CD8-positive, alpha-beta memory T cell (primary cell): ENCODE measurements at places on chromosomes 5 and 9. TPM values are rescaled to one million over a fixed set of nuclear protein-coding genes. Genes with fewer than 3 reads are reported as not detected.

The IFNB1 gene
- not detected for polyA plus RNA-seq

The FAM81B gene
- not detected for polyA plus RNA-seq

The AP3S1 gene
- polyA plus RNA-seq: 77.5 TPM

The PCDHB12 gene
- not detected for polyA plus RNA-seq

The PFN3 gene
- not detected for polyA plus RNA-seq

The PCDHGA11 gene
- 0.09 TPM for polyA plus RNA-seq

The UNC5A gene
- polyA plus RNA-seq: not detected

The SOHLH1 gene
- not detected for polyA plus RNA-seq

The PCDHB4 gene
- polyA plus RNA-seq: not detected

The PCSK5 gene
- 1.9 TPM for polyA plus RNA-seq

The SIT1 gene
- polyA plus RNA-seq: 196 TPM

The ADGRD2 gene
- not detected for polyA plus RNA-seq
